SK-MEL-5 (cell line): ENCODE measurements at places on chromosomes 13 and 19. TPM values are rescaled to one million over a fixed set of nuclear protein-coding genes. Genes with fewer than 3 reads are reported as not detected.
A peak's percentile ranks its signal among the peaks of the same experiment; 100 is the strongest.

DNA sequence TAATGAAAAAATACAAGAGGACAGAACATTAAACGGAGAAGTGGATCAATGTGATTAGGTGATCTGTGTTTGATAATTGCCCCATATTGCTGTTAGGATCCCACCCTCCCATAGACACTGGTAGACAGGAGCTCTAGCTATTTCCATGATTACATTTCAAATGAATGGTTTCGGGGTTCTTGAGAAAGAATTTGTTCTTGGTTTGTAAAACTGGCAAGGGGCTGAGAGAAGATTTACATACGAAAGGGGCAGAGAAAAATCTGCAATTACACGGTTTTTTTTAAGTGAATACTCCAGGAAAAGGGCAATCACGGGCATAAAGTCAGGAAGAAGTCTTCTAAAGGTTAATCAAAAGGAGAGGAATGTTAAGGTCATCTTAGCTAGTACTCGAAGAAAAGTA lies 2125.7 kb upstream of the PCDH20 start:
- no peak for DNase-seq

THSD8 gene
- total RNA-seq, result 4.7 TPM in 1 of 2 replicates, not detected in the other

SLITRK5 gene
- 0.24 TPM in 2 replicates for total RNA-seq

GRCh38 chr13:76826527-76826926 lies 59.7 kb downstream of the KCTD12 start:
- DNase-seq, result no peak

- DNase-seq, result no peak
These were observed 128.3 kb upstream of the LSM14A start for GRCh38 chr19:34044021-34044420.

CAMSAP3 gene
- 0.24 and 0.48 TPM in 2 replicates for total RNA-seq

DNA sequence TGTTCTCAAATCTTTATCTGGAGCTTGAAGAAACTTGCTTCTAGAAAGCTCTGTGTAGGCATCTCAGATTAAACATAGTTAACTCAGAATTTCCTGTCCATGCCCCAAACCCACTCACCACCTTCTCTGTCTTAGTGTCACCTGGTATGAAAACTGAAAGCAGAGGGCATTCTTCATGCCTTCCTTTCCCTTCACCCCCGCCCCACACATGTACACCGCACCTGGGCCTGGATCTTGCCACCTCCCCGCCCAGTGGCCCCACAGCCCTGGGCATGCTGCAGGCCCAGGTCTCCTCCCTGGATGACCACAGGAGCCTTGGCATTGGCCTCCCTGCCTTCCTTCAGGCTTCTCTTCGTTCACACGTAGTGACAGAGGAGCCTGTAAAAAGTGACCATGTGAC lies 15.8 kb downstream of the CFAP97D2 start:
- no peak for DNase-seq

DNA sequence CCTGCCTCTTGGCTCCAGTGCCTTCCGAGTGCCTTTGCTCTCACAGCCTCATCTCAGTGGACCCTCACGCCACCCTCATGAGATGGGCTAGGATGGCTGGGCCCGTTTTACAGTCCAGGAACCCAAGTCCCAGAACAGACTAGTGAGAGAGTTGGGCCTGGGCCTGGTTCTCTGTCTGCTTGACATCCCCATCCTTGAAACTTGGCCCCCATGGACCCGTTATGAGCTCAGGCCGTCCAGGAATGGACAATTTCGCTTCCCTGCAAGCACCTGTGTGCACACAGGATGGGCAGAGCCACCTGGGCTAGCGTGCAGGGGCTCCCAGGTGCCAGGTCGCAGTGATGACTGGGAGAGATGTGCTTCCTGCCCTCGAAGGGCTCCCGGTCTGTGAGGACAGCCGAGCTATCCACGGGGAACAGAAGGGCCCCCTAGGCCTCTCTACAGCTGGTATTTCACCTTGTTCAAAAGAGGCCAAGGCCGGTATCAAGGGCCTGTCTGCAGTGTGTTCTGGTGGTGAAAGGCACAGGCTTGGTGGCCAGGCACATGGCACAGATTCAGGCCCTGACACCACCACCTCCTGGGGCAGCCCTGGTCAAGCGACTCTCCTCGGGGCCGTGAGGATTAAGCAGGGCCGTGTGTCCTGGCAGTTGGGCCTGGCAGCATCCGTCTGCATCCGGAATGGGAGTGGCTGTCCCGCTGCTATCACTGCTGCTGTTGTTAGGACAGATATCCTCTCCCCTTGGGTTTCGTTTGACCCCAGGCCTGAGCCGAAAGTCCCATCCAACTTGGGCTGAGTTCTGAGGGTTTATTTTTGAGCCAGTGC lies 38.9 kb downstream of the CAPN12 start:
- no peak for DNase-seq

RINL gene
- 0.87 and 1.2 TPM in 2 replicates for total RNA-seq

DNA sequence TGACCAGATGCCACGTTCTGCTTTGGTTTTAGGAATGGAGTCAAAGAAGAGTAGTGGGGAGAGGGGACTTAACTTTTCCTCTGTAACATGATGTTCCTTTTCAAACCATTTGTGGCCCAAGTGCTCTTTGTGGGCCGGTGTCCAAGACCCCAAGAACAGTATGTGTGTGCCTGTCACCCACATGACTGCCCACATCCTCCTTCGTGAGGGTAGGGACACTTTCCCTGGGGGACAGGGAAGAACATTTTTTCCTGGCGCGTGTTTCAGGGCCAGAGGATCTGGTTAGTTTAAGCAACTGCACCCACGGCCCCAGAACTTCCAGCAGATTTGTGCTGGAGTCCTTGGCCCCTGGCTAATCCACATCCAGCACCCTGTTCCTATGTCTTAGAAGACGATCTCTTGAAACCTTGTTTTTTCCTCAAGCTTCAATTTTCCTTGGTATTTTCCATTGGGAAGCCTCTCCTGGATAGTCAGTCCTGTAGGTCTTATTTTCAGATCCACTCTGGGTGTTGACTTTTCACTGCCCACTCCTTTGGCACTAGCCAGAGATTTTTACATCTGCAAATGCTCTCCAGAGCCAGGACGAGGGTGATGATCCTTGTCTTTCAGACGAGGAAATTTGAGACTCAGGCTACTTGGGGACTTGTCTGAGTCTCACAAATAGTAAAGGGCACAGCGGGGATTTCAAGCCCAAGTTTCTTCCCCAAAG lies 10.8 kb upstream of the CCDC97 start:
- no peak for DNase-seq

AP2A1 gene
- 23.1 and 29.0 TPM in 2 replicates for total RNA-seq

DNA sequence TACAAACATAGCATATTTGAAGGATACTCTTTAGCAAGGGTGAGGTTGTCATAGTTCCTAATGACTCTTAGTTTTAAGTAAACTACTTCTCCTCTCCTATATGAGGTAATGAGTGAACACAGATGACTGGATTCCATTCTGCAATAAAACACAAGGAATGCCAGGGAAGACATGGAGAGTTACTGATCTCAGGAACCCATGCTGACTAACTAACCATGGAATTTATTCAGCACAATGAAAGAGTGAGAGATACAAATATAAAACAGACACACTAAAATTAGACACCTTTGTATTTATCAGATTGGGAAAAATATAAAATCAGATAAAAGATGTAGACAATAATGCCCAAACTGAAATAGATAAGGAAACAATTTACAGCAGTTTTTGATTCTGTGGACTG lies 1525.9 kb upstream of the SLC10A2 start:
- DNase-seq, result no peak

DNA sequence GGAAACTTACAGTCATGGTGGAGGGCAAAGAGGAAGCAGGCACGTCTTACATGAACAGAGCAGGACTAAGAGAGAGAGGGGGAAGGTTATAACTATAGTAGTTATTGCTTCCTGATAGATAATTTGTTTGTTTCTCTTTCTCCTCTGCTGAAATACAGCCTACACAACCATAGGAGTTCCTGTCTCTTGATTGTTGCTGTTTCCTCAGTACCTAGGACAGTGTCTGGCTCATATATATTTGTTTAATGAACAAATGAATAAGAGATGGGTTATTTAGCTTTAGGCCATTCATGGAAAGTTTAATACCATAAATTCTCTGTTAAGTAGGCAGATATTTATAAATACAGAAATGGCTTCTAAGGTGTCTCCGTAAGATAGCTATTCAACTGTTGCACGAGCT lies 95.2 kb downstream of the PCCA start:
- no peak for DNase-seq

TEX101 gene
- not detected in 2 replicates for total RNA-seq

GRCh38 chr13:105627270-105627669 lies 908.2 kb downstream of the EFNB2 start:
- DNase-seq, result no peak

- no peak for DNase-seq
These were observed 4.6 kb downstream of the MEDAG start for GRCh38 chr13:30910676-30911075.

GRCh38 chr13:33550885-33551284 lies 265.3 kb upstream of the STARD13 start:
- DNase-seq, result no peak

TPT1 gene
- 3,844 and 3,941 TPM in 2 replicates for total RNA-seq

DNA sequence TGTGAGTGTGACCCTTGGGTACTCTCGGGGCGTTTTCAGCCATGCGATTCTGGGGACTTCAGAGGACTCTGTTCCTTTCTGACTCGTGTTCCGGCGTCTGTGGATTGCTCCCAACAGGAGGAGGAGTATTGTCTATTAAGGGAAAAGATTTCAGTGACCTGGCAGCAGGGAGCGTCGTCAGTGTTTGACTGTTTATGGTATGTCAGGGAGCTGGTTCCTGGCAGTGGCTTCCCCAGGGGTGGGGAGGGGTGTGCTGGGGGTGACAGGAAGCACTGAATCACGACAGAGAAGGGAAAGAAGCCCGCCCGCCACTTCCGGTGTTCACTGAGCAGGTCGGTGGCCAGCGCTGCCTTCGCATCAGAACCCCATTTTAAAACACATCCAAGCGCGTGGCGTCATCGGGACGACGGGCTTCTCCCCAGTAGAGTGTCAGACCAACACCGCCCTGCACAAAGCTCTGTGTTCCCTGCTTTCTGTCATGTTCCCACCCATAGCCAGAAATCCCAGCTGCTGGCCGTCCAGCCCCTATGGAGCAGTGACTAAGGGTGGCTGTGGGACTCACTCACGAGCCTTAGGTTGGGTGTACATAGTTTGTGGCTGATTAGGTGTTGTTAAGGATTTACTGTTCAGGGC lies 33.8 kb downstream of the COL4A2 start:
- no peak for DNase-seq

- DNase-seq, result peak; percentile 26
These were observed 11.5 kb upstream of the SPART start for GRCh38 chr13:36357692-36358091.
